ENCODE measurements at places on chromosomes 3 and 15.

- no peak for DNase-seq
Observed at GRCh38 chr3:122014741-122015140, 7.3 kb downstream of the ILDR1 start.

DNA sequence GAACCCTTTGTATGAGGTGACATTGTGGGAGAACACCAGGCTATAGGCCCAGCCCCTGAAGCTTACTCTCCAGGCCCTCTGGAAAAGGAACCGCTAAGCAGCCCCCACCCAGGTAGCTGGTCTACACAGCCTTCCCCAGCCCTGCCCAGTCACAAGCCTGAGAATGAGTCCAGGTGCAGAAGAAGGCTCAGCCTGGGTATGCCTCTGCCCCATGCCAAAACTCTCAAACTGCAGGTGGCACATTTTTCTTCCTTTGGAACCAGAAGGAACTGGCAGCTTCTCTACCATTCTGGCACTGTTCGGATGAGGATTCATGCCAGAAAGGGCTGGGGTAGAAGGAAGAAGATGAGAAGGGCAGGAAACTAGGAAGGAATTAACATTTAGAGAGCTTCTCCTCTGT is 23.7 kb upstream of the TBC1D21 start:
- DNase-seq = no peak

DNA sequence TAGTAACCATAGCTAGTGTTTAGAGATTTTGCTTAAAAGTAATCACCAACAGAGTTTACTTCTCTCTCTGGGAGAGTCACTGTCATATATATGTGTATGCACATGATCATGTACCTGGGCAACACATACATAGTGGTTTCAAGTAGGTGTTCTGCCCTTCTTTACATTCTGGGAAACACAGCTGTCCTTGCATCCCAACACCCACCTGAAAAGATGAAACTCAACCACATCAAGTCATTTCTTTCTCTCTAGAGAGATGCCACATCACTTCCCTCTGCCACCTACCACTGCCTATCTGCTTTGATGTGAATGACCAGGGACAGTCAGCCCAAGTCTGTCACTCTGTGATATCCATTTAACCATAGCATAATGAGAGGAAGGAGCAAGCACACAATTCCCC is 155.8 kb upstream of the GADL1 start:
- no peak for DNase-seq

- DNase-seq = no peak
Observed at GRCh38 chr3:112561484-112561733, 353 bp downstream of the ATG3 start.

DNA sequence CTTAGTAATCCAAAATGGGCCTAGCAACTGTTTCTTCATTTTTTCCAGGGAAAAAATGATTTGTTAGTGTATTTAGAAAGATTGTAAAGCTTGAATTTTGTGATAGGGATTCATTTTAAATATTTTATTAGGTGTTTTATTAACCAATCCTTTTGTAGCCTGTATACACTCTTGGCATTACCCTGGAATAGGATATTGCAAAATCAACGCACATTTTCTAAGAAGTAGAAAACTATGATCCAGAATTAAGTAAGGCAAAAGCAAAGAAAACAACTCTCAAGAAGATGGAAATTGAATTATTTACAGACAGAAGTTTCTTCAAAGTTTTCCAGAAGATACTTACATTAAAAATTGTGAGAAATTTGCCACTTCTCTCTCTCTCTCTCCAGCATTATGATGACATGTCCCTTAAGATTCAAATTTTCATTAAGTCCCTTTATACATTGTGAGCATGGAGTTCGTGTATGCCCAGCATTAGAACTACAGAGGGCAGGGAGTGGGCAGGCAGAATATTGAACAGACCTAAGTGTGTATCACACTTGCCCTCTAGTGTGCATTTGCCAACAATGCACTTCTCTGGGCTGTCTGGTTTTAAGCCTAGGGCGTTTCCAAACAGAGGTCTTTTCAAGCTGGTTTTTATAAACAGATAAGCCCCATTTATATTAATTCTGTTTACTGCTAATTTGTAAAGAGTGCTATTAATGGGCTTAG is 28.5 kb upstream of the CMSS1 start:
- peak; percentile 27 for DNase-seq

GRCh38 chr15:82128401-82129148 is 82.8 kb upstream of the MEX3B start:
- no peak for DNase-seq

DNA sequence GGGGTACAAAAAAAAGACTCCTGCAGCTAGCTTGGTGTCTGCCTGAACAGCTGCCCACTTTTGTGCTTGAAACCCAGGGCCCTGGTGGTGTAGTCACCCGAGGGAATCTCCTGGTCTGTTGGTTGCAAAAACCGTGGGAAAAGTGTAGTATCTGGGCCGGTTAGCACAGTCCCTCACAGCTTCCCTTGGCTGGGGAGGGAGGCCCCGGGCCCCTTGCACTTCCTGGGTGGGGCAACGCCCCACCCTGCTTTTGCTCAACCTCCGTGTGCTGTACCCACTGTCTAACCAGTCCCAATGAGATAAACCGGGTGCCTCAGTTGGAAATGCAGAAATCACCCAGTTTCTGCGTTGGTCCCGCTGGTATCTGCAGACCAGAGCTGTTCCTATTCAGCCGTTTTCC is 211.7 kb upstream of the ZPLD1 start:
- DNase-seq = no peak

DNA sequence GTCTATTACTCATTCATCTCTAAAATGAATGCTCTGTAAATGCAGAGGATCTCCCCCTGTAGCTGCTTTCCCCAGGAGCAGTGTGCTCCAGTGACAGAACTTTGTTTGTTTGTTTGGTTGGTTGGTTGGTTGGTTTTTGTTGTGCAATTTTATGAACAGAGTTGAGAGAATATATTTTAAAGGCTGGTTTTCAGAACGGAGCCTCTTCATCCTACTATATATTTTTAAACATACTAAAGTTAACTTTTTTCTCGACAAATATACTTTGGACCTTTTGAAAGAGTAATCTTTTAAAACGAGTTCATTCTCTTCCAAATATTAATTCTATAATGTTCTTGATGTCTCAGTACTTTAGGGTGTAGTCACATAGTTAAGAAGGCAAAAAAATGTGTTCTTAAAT is 20.2 kb downstream of the RYR3 start:
- no peak for DNase-seq

GRCh38 chr3:128459461-128459820 is 7.2 kb downstream of the DNAJB8 start:
- no peak for DNase-seq

- DNase-seq = peak; percentile 71
Observed at GRCh38 chr3:125052624-125053303, 3.0 kb downstream of the HEG1 start.

- DNase-seq = peak; percentile 85
Observed at GRCh38 chr15:43913026-43913780, 86.4 kb downstream of the WDR76 start.

DNA sequence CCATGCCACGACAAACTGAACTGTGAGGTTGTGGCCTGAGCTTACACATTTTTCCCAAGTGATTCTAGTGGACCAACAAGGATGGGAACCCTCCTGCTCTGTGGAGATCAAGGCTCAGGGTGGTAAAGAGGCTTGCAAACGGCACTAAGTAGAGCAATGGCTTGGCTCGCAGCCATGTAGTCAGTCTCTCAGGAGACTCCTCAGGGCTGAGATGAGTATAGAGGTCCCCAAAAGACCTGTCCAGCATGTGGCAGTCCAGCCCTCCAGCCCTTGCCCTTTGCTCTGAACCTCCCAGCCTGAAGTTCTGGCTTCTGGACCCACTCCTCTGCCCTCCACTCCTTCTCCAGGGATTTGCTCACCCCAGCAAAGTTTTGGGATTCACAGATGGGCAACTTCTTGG is 8.3 kb upstream of the CAMP start:
- DNase-seq = no peak

DNA sequence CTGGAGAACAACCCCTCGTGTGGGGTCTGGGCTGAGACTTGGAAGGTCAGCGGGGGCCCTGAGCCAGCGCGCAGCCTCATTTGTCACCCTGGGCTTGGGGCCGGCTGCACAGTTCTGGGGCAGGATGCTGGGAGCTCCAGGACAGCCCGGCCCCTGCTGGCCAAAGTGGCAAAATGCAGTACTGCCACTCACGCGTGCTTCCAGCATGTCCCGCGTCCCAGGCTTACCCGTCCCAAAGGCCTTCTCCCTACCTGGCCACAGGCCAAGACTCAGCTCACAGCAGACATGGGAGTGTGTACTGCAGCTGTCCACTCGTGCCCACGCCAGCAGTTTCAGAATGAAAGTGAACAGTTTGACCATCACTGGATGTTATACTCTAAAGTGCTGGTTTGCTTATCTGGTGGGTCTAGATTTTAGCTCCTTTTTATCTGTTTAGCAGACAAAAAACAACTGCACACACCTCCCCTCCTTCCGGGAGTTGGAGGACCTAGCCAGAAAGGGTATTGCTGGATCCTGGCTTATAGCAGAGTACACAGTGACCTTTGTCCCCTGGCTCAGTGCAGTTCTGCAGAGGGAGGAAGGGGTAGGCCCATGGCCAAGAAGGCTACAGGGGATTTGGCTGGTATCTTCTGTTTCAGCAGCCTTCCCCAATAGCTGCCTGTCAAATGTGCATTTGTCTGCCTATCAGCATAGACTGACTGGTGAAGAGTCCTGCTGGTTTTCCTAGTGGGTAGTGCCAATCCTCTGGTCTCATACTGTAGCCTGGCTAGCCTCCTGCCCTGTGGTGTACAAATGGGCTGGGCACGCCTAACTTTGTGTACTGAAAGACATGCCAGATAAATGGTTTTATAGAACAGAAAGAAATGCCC is 23.2 kb upstream of the IP6K2 start:
- DNase-seq = peak; percentile 19

- DNase-seq = no peak
Observed at GRCh38 chr3:136818769-136819391, at the start of gene SLC35G2. Gene SLC35G2 (plus strand): TSS chr3:136819126. CDS start chr3:136854461, 35,335 bp downstream.

GRCh38 chr3:63912768-63913588 is 795 bp upstream of the SCAANT1 start:
- DNase-seq = no peak

All from fibroblast of skin of left biceps (primary cell).